ENCODE measurements at places on chromosomes 3 and 15. TPM values are rescaled to one million over a fixed set of nuclear protein-coding genes. Genes with fewer than 3 reads are reported as not detected.

SLC6A1 gene
- not detected for total RNA-seq

NAALADL2 gene
- total RNA-seq: 11.6 TPM

SMCO1 gene
- not detected for total RNA-seq

SI gene
- not detected for total RNA-seq

SIN3A gene
- 27.2 TPM for total RNA-seq

TATDN2 gene
- 9.0 TPM for total RNA-seq

- DNase-seq: no peak
Measured at GRCh38 chr3:16860234-16860633, 24.5 kb upstream of the PLCL2 start.

- DNase-seq: peak; percentile 9
Measured at GRCh38 chr3:13073326-13074005, at the start of gene IQSEC1. Gene IQSEC1, minus strand, starts transcription at chr3:13073429. Its CDS starts 415 bp downstream, at chr3:13073014.

- peak; percentile 49 for DNase-seq
Measured at GRCh38 chr3:12458901-12459300, 25.4 kb upstream of the TSEN2 start.

DNA sequence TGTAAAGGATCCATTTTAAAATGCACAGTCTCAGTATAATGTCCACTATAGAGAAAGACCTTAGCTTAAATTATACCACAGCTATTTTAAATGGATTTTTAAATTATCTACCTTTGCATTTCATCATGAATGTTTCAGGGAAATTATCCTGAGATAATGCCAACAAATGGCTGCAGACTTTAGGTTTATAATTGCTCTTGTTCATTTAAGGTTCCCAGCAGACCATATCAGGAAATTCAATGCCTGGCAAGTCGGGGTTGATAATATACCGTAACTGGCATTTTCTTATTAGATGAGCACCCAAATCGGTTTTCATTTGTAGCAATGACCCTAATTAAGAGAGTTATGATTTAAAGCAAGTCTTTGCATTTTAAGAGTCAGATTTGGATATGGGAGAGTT, 227.1 kb upstream of the ARRDC4 start:
- DNase-seq: no peak

GRCh38 chr3:154552338-154552737, 122.3 kb upstream of the GPR149 start:
- DNase-seq: no peak

DNA sequence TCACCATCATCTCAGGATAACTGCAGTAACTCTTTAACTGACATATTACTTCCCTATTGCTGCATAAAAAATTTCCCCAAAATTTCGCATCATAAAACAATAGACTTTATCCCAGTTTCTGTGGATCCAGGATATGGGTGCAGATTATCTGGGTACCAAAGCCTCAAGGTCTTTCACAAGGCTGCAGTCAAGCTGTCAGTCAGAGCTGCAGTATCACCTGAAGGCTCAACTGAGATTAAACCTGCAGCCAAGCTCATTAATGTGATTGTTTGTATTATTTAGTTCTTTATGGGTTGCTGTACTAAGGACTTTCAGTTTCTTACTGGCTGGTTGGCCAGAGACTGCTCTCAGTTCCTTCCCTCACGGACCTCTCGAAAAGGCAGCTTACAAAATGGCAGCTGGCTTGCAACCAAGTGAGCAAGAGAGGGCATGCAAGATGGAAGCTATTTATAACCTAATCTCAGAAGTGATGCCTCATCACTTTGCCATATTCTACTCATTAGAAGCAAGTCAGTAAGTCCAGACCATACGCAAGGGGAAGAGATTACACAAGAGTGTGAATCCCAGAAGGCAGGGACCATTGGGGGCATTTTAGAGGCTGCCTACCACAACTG, 54.9 kb downstream of the DCUN1D1 start:
- DNase-seq: peak; percentile 47

DNA sequence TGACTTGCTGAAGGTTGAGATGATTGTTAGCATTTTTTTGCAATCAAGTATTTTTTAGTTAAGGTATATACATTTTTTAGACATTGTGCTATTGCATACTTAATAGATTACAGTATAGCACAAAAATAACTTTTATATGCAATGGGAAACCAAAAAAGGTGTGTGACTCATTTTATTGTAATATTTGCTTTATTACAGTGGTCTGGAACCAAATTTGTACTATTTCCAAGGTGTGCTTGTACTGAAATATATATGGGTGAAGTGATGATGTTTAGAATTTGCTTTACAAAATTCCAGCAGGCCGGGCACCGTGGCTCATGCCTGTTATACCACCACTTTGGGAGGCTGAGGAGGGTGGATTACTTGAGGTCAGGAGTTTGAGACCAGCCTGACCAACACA, 29.1 kb upstream of the TBC1D23 start:
- no peak for DNase-seq

- no peak for DNase-seq
Measured at GRCh38 chr3:10815487-10815886, 541 bp upstream of the SLC6A11 start.

- DNase-seq: peak; percentile 45
Measured at GRCh38 chr3:4398120-4398940, 68.7 kb downstream of the SUMF1 start.
